ENCODE measurements at places on chromosomes 2 and 18.

DNA sequence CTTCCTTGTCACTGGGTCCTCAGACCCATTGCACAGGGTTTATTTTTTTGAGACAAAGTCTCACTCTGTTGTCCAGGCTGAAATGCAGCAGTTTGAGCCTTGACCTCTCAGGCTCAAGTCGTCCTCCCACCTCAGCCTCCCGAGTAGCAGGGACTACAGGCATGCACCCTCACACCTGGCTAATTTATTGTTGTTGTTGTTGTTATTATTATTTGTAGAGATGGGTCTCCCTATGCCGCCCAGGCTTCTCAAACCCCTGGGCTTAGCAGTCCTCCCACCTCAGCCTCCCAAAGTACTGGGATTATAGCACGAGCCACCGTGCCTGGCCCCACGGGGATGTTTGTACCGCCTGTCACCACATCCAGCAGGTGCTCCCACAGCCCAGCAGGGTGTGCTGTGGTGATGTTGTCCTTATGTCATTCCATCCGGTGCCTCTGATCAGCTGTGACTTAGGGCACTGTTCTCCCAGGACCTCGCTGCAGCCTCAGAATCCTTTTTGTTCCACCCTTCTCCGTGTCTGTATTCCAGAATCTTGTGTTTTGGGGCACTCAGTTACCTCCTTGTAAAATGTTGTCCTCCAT lies 182.3 kb downstream of the INO80D start:
- no peak for DNase-seq

GRCh38 chr2:110869472-110870446 lies 137.4 kb downstream of the ACOXL start:
- DNase-seq: no peak

DNA sequence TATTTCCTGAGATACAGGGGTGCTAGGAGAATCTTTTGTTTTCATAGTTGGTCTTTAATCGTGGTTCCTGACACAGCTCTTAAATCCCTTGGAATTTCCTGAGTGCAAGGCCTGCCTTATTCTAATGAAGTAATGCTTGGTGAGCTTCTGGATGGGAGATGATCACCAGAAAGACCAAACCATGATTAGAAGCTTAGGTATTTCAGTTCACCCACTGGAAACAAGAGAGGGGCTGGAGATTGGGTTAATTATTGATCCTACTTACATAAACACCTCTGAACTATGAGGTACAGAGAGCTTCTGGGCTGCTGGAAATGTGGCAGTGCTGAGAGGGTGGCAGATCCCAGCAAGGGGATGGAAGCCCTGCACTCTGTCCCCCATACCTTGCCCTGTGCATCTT lies 406.8 kb downstream of the THSD7B start:
- DNase-seq: no peak

GRCh38 chr2:109680523-109681297 lies 66.5 kb downstream of the SOWAHC start:
- DNase-seq: no peak

GRCh38 chr2:106876699-106877098 lies 9.3 kb downstream of the ST6GAL2 start:
- DNase-seq: no peak

DNA sequence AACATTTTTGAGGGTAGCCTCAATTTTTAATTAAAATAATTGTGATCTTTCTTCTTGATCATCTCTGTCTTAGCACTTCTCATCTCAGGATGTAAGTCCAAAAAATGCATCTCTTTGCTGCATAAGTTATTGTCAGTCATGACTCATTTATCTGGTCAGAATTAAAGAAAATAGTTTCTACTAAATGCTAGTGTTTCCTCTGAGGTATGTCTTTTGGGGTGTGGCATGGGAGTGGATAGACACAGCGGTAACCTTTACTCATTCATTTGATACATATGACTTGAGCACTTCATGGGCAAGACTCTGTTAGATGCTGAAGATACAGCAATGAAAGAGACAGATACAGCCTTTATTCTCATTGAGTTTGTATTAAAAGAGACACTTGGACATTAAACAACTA lies 284.7 kb downstream of the IRS1 start:
- DNase-seq: no peak

DNA sequence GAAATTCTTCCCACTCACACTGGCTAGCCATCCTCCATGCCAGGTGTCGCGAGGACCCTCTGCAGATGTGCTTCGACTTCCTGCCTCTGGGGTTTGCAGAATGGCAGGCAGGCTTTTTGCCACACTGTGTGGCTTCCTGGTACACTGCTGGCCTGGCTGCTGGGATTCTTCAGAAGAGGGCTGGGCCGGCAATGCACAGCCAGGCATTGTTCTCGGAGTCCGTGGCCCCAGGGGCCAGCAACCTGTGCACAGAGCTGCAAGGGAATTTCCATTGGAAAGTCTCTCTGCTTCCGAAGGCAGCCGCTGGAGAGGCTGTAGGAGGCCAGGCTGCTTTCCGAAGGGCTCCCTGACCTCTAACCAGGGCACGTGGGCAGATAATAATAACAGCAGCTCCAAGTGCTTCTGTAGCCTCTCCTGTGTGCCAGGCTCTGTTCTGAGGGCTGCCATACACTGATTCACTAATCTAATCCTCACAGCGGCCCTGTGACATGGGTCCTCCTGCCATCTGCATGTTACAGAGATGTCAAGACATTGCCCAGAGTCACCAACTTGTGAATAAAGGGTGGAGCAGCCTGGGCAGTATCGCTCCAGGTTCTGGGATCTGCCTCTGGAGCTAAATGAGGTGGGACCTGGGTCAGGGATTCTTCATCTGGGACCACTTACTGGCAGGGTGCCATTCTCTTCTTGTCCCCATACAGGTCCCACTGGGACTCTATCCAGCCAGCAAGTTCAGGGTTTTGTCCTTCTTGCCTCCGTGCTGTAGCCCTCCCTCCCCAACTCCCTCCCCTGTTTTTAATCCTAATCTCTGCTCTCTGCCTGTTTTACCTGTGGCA lies 5.0 kb downstream of the LDLRAD4 start:
- DNase-seq: no peak

GRCh38 chr18:27921904-27922751 lies 254.8 kb downstream of the CDH2 start:
- no peak for DNase-seq

DNA sequence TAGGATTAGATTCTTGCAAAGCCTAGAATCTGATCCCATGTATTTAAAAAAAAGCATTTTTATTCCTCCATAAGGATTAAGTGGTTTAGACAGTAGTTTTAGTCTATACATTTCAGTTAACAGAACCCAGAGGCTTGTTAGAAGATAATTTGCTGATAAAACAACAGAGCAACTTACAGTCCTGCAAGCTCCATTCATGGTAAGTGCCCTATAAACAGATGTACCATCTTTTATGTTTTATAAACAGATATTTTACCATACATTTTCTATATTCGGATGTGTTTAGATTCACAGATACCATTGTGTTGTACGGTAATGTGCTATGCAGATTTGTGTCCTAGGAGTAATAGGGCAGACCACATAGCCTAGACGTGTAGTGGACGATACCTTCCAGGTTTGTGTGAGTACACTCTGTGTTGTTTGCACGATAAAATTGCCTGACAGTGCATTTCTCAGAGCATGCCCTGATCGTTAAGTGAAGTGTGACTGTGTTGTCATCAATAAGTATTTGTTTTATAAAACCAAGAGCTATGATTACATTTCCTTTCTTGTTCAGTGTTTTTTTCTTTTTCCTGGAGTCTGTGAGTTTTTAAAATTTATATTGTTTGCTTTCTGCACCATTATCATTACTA lies 54.2 kb downstream of the CERS6 start:
- DNase-seq: no peak

GRCh38 chr2:78201064-78201575 lies 678.9 kb upstream of the LRRTM4 start:
- no peak for DNase-seq

DNA sequence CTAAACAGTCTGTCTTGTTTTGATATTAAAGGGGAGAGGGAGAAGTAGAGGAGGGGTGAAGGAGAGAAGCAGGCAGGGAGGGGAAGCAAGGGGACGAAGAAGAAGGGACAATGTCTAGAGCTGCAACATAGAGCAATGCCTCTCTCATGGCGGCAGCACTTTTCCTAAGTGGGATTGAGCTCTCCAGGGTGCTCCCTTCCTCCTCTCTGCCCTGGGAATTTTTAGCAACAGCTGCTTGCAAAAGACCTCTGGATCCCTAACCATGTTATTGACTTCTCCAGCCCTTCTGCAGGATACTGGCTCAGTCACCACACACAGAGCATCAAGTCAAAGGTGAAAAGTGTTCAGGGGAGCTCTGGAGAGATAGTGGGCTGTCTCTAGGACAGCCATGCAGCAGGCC lies 734.9 kb downstream of the EPHA4 start:
- DNase-seq: no peak

- DNase-seq: no peak
These were observed 102.0 kb downstream of the ARHGAP15 start for GRCh38 chr2:143231254-143231645.

GRCh38 chr2:27320958-27321543 lies 1.8 kb downstream of the MPV17 start:
- DNase-seq: no peak

DNA sequence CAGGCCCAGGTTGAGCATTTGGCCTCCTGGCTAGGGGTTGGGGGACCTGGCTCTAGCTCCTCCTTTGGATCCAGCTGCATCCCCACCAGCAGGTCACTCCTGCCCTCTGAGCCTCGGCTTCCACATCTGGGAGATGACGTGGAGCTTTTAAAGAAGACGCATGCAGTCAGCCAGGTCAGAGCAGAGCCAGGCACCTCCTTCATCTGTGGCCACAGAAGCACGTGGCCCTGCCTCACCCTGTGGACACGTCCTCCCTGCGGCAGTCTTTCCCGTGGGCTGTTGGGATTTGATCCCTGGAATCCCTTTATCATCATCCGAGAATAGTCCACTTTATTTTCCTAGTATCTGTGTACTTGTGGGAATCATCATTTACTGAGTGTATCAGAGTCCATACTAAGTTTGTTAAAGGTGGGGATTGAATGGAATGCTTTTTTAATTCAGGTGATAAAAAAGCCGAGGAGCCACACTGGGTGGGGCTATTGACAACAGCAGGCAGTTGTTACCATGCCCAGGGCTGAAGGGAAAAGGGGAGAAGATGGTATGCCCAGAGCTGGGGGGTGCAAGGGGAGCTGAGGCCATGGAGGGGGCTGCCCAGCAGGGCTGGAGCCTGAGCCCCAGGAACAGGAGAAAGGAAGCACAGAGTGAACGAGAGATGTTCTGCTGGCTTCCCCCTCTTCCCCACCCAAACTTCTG lies 170.1 kb downstream of the LAMA1 start:
- DNase-seq: no peak

DNA sequence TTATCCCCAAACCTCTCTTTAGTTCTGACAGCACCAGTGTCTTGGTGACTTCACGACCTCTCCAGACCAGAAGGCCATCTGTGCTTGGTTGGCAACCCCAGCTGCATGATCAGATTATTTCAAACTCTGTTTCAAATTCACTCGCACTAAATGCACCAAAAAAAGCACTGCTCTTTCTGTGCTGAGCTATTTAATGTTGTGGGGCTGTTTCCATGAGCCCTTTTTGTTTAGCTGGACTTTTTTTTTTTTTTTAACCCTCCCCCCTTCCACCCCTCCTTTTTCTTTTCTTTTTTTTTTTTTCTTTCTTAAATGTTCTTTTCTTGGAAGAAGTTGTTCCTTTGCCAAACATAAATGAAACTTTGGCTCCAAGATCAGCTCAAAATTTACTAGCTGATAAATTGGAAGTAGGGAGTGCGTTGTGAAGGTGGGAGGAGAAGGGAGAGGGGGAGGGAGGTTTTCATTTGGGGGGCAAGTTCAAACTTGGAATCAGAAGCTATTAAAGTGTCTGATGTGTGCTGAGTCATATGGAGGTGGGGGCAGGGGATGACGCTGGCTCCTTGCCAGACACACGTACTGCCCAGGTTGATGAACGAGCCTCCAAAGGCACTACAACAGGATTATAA lies 543.0 kb upstream of the TNP1 start:
- DNase-seq: no peak

DNA sequence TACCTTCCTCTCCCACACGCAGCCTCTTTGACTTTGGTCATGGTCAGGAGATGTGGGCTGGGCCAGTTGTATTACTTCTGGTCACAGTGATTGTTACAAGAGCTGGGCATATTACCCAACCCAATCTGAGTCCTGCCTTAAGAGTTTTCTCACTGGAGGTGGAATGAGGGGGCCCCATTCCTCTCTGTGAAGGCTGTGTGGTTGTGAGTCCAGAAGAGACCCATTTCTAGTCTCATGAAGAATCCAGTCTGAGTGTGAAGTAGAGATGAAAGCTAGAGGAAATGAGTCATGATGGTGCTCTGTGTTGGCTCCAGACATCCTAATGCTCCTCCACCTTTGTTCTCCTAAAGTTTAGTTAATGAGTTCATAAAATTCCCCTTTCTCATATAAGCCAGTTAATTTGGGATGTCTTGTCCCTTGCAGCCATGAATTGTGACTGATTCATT lies 50.8 kb upstream of the RASGRP3 start:
- DNase-seq: no peak

- DNase-seq: no peak
These were observed 59.7 kb upstream of the CAPN13 start for GRCh38 chr2:30866974-30867373.

DNA sequence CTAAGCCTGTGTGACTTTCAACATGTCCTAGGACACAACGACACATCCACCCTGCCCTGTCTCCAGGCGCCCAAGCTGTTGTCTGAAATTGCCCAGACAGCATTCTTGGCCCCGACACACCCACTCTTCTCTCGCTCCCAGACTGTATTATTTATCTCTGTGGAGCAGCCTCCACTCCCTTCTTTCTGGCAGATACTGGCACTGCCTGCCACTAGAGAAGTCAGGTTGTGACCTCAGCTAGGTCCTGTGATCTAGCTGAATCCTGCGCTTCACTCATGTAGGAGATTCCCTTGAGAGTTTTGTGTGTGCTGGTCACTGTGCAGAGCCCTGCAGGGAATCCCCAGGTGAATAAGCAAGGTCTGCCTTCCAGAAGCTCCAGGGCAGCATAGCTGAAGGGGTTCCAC lies 77.1 kb upstream of the TNP1 start:
- no peak for DNase-seq

DNA sequence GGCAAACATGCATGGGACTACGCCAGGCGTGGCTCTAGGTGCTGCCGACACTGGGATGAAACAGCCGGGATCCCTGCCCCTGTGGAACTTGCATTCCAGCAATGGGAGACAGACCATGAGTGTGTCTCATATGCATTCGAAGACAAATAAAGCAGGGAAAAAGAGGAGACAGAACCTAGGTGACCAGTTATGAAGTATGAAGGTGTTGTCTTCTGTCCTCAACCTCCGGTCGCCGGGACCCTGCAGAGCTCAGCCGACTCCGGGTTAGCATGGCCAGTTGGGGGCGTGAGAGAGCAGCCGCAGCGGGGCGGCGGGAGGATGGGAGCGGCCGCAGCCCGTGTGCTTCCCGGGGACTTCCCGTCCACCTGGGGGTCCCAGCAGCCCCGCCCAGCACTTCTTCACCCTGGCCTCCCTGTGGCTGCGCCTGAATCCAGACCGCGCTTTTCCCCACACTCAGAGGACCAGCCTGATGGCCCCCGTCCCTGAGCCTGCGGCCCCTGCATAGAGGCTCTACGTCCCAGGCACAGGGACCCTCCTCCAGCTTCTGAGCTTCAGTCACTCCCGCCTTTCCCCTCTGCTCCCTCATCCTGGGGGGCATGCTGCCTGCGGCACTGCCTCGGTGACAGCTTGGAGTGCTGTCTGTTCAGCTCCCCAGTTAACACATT lies 11.4 kb downstream of the ID2 start:
- peak; percentile 51 for DNase-seq

GRCh38 chr2:235781775-235782174 lies 287.9 kb downstream of the AGAP1 start:
- no peak for DNase-seq
